WERI-Rb-1 (cell line): ENCODE measurements at places on chromosomes 4 and X.

GRCh38 chr4:159278399-159278798 is 175.5 kb downstream of the RAPGEF2 start:
- no peak for DNase-seq

DNA sequence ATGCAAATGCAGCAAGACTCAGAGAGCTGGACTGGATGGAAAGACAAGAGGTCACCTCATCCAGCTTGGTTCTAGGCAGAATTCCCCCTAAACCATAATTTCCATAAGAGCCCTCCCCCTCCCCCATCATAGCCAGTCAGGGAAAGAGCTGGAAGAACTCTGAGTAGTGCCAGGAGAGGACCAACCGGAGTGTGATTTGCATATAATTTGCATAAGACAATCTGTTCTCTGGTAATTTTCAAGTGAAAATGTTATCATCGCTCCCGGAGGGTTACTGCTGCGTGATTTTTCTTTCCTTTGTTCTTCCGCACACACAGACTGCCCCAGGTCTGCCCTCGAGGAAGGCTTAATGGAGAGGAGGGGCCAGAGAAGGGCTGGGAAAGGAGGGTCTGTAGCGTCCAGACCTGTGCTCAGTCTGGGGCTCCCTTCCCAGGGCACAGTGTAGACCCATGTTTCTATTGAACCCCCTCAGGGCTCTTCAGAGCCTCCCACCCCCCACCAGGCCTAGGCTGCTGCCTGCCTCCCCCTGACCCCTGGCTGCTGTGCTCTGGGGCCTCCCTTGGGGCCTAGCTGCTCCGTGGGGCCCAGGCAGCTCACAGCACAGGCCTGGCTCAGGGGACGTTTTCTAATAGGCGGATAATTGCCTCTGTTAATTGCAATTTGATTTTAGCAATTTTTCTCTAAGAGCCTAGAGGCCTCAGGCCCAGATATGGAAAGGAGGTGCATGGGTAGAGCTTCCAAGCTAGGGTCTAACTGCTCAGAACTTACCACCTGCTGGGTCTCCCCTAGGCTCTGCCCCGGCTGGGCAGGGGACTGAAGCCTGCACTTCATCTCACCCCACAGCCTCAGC is 90.4 kb upstream of the PJA1 start:
- no peak for DNase-seq

- DNase-seq = no peak
Measured at GRCh38 chrX:65783746-65784145, 116.3 kb downstream of the MSN start.

DNA sequence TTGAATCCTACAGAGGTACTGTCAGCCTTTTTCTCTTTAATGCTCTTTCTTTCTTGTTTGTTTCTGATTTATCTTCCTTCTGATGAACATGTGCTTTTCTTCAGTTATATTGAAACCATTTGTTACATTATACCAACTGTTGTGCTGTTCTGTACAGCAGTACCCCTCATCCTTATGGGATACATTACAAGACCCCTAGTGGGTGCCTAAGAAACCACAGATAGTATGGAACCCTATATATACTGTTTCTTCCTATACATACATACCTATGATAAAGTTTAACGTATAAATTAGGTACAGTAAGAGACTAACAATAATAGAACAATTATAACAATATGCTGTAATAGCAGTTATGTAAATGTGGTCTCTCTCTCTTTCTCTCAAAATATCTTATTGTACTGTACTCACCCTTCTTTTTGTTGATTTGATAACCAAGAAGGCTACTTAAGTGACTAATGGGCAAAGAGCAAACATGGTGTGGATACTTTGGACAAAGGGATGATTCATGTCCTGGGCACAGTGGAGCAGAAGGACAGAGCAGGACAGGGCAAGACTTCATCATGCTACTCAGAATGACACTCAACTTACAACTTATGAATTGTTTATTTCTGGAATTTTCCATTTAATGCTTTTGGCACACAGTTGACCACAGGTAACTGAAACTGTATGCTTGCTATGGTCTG is 10.7 kb upstream of the YIPF7 start:
- no peak for DNase-seq

DNA sequence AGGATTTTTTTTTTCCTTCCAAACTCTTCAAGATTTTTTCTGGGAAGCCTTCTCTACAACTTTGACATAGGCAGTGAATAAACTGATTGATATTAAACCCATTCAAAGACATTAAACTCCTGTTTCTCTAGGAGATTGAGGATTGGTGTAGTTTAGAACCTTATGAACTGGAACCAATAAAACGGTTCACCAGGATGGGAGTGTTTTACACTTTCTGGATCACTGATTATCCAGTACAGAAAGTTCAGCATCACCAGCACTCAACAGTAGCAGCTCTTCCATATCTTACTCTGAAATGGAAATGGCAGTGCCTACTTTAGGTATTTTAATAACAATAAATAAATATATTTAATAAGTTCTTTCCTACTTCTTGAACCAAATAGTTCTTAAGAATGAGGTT is 76.7 kb downstream of the BMPR1B start:
- no peak for DNase-seq

GRCh38 chrX:68511255-68511654 is 12.4 kb downstream of the YIPF6 start:
- DNase-seq = peak; percentile 20

- DNase-seq = no peak
Measured at GRCh38 chr4:17884063-17884462, 73.3 kb downstream of the NCAPG start.

GRCh38 chr4:92862509-92862908 is 558.7 kb downstream of the GRID2 start:
- no peak for DNase-seq

DNA sequence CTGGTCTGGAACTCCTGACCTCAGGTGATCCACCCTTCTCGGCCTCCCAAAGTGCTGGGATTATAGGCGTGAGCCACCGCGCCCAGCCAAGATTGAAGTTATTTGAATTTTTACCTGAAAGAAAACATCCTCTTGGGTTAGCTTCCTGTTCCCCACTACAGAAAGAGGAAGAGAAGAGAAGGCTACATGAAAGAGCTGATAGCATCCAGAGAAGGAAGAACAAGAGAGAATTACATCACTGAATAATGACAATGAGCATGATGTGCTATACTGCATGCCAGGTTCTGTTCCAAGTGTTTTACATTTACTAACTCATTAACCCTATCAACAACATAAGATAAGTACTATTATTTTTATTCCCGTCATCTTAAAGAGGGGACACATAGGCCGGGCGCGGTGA is 11.5 kb upstream of the TBC1D1 start:
- DNase-seq = no peak

- DNase-seq = no peak
Measured at GRCh38 chrX:140509468-140510305, 4.8 kb upstream of the SOX3 start.

DNA sequence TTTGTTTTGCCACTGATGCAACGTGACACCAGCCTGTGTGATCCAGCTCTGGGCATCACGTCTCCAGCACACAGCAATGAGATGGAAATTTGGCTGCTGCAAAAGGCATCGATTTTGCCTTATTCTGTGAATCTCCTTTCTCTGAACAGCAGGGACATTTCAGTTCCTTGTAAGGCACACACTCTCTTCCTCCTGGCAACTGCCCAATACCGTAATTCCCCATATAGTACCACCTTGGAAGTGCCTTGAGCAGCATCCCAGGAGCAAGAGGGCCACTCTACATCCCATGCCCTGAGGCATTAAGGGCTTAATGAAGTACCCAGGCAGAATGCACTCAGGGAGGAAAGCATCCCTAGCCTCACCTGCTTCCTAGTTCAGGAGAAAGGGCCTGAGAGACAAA is 10.5 kb upstream of the MAMLD1 start:
- no peak for DNase-seq

DNA sequence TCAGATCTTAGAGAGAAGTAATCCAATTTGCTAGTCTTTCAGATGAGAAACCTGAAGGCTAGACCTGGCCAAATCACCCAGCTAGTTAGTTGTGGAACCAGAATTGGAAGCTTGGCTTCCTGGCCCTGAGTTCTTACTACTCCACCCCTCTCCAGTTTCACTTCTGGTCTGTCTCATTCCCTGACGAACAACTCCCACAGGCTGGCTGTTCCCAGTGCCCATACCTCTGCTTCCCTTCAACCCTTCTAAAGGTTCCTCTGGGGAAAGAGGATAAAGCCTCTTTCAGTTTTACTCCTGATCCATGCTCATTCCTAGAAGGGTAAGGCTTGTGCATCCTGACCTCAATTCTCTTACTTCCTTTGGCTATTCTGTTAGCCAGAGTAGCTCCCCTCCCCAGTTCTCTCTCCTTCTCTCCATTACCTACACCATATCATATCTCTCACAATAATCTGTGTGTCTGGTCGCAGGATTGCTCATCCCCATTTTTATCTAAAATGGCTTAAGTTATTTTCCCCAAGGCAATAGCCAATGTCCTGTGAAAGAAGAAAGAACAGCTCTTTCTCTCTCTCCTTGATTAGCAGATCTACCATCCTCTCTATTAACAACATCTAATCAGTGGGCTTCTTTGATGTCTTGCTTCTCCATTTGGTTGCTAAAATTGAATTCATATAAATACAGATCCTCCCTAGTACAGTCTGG is 155.0 kb upstream of the MAOA start:
- no peak for DNase-seq

DNA sequence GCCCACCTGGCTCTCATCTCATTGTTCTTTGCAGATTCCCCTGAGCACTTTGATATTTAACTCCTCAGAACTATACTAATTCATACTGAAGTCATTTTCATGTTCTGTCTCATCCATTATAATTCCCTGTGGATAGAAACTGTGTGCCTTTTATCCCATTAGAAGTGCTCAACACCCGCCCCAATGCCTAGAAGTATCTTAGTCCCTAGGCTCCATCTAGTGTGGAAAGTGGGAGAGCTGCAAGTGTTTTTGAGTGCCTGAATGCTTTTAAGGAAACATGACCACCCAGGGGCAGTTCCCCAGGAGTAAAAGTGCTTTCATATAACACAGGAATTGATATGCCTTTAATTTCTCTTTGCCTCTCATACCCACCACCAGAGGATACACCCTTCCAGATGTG is 117.0 kb downstream of the CHRDL1 start:
- no peak for DNase-seq

GRCh38 chr4:8697826-8698225 is 105.3 kb downstream of the CPZ start:
- no peak for DNase-seq

- no peak for DNase-seq
Measured at GRCh38 chr4:140666889-140667614, 89.1 kb downstream of the TBC1D9 start.

DNA sequence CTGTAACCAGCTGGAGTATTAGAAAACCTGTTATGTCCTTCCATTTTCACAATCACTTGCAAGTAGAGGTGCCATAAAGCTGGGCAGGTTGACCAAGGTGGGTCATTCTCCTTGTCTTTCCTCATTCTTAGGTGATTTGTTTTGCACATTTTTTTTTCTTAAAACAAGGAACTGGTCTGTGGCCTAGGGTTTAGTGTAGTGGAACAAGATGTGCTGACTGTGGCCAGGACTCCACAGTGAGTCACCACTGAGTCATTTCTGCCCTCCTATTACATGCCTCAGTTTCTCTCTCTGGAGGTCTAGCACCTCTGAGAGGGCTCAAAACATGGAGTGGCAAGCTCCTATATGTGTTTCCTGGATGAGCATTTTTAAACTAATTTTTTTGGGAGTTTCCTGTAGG is 355.9 kb downstream of the GPM6A start:
- DNase-seq = no peak

GRCh38 chr4:139915037-139915436 is 238.9 kb downstream of the MAML3 start:
- no peak for DNase-seq

GRCh38 chr4:174867903-174868302 is 38.9 kb upstream of the GLRA3 start:
- DNase-seq = no peak

DNA sequence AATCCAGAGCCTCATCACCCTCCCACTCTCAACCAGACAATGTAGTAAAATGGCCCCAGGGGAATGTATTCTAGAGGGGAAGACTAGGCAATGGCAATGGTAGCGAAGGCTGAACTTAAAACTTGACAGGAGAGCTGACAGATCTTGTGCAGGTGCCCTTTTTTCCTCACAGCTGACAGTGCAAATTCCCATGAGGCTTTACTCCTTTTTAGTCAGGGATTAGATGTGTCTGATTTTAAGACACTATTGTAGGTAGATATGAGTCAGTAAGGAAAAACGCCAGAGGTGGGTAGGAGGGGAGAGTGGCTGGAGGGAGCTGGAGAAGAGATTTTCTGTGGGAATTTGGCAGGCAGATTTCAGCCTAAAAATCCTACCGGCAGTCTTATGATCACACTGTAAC is 10.7 kb downstream of the CAPN6 start:
- no peak for DNase-seq

GRCh38 chr4:141686879-141687278 is 50.5 kb downstream of the IL15 start:
- DNase-seq = no peak

DNA sequence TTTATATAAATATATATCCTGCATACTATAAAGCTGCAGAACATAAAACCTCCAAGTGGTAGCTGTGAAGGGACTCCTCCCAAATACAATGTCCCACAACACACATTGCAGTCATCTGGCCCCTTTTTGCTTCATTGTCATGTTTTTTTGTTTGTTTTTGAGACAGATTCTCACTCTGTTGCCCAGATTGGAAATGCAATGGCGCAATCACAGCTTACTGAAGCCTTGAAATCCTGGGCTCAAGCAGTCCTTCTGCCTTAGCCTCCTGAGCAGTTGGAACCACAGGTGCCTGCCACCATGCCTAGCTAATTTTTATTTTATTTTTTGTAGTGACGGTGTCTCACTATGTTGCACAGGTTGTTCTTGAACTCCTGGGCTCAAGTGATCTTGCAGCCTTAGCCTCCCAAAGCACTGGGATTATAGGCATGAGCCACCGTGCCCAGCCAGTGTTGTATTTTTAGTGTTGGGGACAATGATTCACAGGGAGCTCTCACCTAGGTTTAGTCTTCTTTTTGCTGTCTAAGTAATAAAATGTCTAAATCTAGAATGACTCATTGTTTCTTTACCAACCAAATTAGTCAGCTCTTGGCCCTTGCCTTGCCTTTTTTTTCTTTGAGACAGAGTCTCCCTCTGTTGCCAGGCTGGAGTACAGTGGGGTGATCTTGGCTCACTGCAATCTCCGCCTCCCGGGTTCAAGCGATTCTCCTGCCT is 24.0 kb upstream of the XIAP start:
- no peak for DNase-seq

GRCh38 chr4:165972747-165973146 is 99.7 kb downstream of the TLL1 start:
- no peak for DNase-seq
